Occipital lobe (tissue), 3 donors: ENCODE measurements at places on chromosomes 3 and 15. TPM values are rescaled to one million over a fixed set of nuclear protein-coding genes. Genes with fewer than 3 reads are reported as not detected.

HDC gene
- not detected for total RNA-seq

SOX14 gene
- not detected for total RNA-seq

DNA sequence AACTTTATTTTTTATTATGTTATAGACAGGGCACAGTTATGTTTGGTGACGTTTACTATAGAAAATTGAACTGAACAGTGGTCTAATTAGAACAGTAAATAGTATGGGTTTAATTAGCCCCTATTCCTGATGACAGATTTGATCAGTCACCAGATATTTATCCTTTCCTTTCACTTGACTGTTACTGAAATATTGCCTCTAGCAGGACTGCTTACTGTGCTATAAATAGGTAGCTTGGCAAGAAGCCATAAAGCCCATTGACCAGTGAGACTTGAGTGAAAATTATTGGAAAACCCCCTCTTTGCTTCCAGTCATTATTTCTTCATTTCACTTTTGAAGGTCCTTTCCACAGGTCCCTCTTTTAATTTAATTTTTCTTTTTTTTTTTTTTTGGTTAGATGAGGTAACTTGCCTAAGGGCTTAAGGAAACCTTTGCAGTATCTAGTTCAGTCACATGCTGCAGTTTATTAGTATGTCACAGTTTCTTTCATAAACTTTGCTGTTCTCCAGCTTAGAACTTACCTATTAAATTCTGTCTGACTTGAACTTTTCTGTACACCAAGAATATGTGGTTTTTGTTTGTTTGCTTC is 115.6 kb downstream of the ADAMTSL3 start:
- no peak for DNase-seq

GRCh38 chr3:52026041-52026440 is 30.3 kb downstream of the DUSP7 start:
- DNase-seq: no peak

DNA sequence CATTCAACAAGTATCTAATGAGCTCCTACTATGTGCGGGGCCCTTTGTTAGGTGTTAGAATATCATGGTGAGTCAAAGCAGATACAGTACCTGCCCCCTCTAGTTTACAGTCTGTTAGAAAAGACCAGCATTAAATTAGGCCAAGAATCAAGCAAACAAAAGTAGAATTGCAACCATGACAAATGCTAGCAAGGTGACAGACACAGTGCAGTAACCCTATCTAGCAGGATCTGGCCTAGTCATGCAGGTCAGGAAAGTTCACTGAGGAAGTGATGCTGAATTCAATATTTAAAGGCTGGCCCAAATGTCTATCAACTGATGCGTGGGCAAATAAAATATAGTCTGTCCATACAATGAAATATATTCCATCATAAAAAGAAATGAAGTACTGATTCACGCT is 200.7 kb downstream of the RORA start:
- no peak for DNase-seq

DNA sequence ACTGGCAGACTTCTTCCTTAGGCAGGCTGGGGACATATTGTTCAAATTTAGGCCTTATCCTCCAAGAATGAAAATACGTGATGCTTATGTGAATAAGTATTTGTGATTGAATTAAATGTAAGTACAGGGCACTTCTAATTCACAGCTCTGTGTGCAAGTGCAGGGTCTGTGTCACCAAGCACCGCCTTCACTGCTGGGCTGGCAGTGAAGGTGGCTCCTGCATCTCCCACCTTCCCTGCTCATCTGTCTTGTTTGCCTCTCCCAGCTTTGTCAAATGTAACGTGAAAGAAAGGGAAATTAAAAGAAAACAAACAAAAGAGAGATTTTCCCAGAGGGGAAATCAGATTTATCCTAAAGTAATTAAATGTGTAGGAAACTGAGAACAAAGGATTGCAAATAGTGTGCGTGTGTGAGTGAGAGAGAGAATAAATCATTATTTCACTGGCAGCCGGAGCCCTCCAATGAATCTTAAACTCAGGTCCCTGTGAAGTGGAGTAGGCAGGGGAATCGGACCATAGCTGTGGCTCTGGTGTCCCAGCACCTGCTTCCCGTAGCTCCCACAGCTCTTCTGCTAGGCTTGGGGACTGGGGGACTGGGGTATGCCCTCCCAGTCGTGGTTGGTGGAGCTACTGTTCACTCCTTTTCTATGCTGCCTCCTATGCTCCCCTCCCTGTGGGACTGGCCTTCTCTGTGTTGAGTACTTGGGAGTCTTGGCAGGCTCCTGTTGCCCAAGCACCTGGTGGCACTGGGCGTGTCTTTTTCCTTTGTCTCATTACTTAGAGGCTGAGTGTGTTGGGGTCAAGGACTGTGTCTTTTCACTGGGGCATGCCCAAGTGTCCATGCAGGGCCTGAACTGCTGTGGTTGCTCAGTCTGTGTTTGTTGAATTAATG is 222.2 kb downstream of the EPHB1 start:
- no peak for DNase-seq

CASR gene
- total RNA-seq: not detected

CYP8B1 gene
- not detected for total RNA-seq

GRCh38 chr3:169203631-169204550 is 459.6 kb downstream of the MECOM start:
- no peak for DNase-seq

- DNase-seq: no peak
These were observed 156.0 kb upstream of the MCTP2 start for GRCh38 chr15:94075349-94075748.

GRCh38 chr15:50740955-50741354 is 24.6 kb downstream of the SPPL2A start:
- DNase-seq: no peak

DNA sequence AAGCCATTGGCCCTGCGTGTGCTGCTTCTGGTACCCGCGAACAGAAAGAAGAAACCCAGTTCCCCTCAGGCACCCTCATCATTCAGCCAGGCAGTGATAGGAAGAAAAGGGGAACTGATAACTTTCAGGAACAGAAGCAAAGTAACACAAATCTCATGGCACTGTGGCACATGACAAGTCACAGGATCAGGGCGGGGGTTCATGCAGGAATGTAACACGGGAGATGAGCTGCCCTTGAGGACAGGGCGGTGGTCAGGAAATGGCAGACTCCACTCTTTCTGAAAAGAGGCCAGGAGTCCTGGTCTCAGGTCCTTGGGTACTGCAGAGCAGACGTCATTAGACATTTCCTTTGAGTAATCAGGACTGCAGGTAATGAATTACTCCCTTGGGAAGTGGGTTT is 95.5 kb downstream of the CCNL1 start:
- DNase-seq: no peak

WDR72 gene
- 0.16 TPM for total RNA-seq

DNA sequence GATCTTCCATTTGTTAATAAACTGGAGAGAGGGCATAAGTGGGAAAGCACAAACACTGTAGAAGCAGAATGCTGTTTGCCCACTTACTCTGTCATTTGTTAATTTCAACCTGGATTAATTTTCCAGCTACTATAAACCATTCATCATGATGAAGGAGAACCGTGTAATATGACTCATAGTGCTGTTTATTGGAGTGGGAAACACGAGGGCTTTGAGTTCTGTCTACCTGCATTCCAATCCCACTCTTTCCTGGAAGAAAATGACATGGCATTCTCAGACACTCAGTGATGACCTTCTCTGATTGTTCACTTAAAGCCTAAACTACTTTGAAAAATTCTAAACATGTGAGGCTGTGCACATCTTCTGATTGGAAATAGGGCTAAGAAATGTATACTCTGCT is 826.7 kb downstream of the AGBL1 start:
- no peak for DNase-seq

GBE1 gene
- 21.1 TPM for total RNA-seq

DNA sequence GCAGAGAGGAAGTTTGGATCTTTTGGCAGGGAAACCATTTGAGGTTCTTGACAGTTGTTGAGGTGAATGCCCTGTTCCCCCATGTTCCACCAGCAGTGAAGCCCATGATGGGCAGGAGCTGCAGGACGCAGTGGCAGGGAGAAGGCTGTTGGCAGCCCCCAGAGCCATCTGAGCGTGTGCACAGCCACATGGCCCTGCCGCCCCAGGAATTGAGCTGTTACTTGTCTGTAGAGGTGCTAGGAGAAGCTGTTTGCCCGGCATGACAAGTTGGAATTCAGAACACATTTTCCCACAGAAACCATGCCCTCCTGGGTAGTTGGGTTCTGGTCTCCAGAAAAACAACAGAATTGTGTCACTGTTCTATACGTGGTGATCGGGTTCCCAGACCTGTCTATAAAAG is 218.2 kb upstream of the NR2E3 start:
- DNase-seq: no peak

GABRA5 gene
- 38.1 TPM for total RNA-seq

CD96 gene
- total RNA-seq: not detected

DNA sequence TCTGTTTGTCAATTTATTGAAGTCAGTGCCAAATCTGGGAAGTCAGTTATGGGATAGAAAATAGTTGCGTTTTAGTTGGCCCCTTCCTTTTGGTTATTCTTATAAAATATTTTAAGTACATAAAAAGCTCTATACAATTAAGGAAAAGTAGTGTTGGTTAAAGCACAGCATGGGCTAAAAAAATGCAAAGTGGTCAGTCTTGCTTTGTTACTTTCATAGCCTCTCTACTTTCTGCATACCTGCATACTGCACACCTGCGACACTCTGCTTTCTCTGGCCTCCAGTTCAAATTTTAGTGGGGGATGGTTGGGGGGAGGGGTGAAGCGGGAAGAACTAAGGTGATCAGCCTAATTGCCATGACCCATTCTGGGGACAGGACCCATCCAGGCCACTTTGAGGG is 21.8 kb upstream of the SHC4 start:
- DNase-seq: no peak

ISLR gene
- total RNA-seq: 8.9 TPM

GRCh38 chr3:11140030-11140712 is 14.1 kb upstream of the HRH1 start:
- no peak for DNase-seq

CCR9 gene
- 0.16 TPM for total RNA-seq

FAH gene
- 1.6 TPM for total RNA-seq

TGM5 gene
- total RNA-seq: not detected

- no peak for DNase-seq
These were observed 111.5 kb upstream of the PPP2R3A start for GRCh38 chr3:135853981-135854380.

- DNase-seq: no peak
These were observed 4.3 kb downstream of the SHF start for GRCh38 chr15:45183511-45183910.

DNA sequence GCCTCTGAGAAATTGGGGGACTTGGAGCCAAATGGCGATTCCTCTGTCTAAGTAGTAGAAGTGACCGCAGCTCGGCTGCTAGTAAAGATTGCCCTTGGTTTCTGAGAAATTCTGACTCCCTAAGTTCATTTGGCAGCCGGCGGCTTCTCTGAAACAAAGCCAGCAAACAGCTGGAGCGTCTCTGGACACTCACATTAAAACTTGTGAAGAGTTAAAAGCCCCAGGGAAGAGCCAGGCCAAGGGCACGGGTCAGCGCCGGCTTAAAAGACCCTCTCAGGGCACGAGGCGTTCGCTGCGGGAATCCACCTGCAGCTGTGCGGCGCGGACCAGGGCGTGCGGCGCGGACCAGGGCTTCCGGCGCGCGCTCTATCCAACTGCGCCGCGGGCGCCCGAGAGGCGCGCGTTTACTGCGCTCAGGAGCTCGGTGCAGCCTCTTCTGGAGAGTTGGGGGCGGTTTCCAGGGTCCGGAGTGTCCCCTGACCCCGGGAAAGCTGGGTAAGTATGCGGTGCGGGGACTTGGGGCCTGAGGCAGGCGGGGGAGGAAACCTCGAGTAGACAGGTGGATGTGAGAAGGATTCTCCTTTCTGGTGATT is at the start of gene COL6A5:
TSS of gene COL6A5 (plus strand) at position 186 of the 593 bp plus-strand sequence. CDS start 27,967 bp downstream, outside the sequence.
- DNase-seq: no peak

LDHAL6B gene
- total RNA-seq: not detected

CPNE9 gene
- 0.31 TPM for total RNA-seq

DNA sequence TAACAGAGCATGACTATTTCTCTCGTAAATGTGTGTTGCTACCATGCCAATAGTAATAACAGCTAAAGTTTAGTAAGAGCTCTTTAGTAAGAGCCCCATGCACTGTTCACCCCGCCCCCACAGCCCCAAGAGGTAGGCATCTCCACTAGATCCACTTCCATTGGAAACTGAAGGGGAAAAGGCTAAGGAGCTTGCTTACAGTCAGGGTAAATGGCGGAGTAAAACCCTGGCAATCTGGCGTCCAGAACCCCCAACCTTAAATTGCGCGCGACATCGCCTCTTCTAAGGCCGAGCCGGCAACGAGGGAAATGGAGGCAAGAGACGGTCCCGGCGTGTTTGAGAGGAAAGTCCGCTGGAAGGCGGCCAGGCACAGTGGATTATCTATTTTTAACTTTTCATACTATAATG is 654 bp upstream of the C3orf38 start:
- DNase-seq: peak; percentile 70
